Mesothelial cell of epicardium (in vitro differentiated cells): ENCODE measurements at places on chromosomes 3 and 15.

GRCh38 chr3:36482880-36483279, 102.6 kb downstream of the STAC start:
- H3K4me3 ChIP-seq, result no peak overlapping the region
- H3K27ac ChIP-seq, result no peak overlapping the region
- no peaks in the 10 kb centered on the region for H3K4me1 ChIP-seq
- no peak for DNase-seq
- peaks cover 2% of the 10 kb centered on the region for H3K27me3 ChIP-seq
- peaks cover 2% of the 10 kb centered on the region for H3K36me3 ChIP-seq

DNA sequence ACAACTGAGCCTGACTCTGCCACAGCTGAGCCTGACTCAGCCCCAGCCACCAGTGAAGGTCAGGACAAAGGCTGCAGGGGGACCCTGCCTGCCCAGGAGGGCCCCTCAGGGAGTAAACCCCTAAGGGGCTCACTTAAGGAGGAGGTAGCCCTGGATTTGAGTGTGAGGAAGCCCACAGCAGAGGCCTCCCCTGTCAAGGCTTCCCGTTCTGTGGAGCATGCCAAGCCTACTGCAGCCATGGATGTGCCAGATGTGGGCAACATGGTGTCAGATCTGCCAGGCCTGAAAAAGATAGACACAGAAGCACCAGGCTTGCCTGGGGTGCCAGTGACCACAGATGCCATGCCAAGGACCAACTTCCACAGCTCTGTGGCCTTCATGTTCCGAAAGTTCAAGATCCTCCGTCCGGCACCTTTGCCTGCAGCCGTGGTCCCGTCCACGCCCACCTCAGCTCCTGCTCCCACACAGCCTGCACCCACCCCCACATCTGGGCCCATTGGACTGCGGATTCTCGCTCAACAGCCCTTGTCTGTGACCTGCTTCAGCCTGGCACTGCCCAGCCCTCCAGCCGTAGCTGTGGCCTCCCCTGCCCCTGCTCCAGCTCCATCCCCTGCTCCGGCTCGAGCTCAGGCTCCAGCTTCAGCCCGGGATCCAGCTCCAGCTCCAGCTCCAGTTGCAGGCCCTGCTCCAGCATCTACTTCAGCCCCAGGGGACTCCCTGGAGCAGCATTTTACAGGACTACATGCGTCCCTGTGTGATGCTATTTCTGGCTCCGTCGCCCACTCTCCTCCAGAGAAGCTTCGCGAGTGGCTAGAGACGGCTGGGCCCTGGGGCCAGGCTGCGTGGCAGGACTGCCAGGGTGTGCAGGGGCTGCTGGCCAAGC, 6.2 kb downstream of the C15orf39 start:
- no peak overlapping the region for H3K4me3 ChIP-seq
- H3K36me3 ChIP-seq, result peaks cover 4% of the 10 kb centered on the region
- DNase-seq, result no peak
- peaks cover 31% of the 10 kb centered on the region for H3K4me1 ChIP-seq
- no peaks in the 10 kb centered on the region for H3K27me3 ChIP-seq

DNA sequence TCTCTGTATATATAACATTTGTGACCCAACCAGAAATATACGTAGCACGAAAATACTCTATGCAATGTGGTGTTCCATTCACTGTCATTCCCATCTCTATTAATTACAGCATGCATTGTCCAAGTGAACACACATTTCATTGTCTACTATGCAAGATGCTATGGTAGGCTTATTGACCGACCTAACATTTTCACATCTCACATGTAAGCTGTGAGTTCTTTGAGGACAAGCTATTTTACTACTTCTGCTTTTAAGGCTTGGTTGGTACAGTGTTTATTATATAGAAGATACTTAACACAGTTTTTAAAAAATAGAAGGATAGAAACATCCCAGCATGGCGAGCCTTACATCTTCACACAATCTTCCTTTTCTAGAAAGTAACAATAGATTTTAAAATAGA, 164.4 kb downstream of the KLHL25 start:
- H3K27ac ChIP-seq, result no peak overlapping the region
- H3K4me1 ChIP-seq, result peaks cover 15% of the 10 kb centered on the region
- peaks cover 3% of the 10 kb centered on the region for H3K36me3 ChIP-seq
- DNase-seq, result no peak
- no peak overlapping the region for H3K4me3 ChIP-seq

- H3K4me1 ChIP-seq, result no peaks in the 10 kb centered on the region
- peaks cover 94% of the 10 kb centered on the region for H3K27me3 ChIP-seq
- no peak for DNase-seq
- no peaks in the 10 kb centered on the region for H3K36me3 ChIP-seq
- H3K27ac ChIP-seq, result no peak overlapping the region
These were observed 14.6 kb upstream of the FGD5 start for GRCh38 chr3:14803981-14804834.

DNA sequence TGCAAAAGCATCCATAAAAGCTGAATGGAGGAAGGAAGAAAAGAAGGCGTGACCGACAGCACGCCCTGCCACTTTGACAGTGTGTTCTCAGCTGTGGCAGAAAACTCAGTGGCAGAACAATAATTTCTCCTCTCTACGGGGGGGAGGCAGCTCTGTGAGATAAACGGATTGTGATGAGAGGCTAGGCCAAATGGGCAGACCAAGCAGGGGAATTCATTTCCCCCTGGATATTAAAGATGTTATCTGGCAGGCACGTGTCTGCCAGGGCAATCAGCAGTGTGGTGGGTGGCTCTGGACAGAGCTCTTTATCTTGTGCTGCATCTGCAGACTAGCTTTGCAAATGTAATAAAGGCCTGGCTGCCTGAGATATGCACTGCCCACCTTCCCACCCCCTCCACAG, 1.9 kb upstream of the RMDN3 start:
- no peak for DNase-seq
- H3K27me3 ChIP-seq, result no peaks in the 10 kb centered on the region
- peaks cover 24% of the 10 kb centered on the region for H3K4me1 ChIP-seq
- peak overlapping the region; percentile 55 for H3K27ac ChIP-seq
- peak overlapping the region; percentile 15 for H3K4me3 ChIP-seq

DNA sequence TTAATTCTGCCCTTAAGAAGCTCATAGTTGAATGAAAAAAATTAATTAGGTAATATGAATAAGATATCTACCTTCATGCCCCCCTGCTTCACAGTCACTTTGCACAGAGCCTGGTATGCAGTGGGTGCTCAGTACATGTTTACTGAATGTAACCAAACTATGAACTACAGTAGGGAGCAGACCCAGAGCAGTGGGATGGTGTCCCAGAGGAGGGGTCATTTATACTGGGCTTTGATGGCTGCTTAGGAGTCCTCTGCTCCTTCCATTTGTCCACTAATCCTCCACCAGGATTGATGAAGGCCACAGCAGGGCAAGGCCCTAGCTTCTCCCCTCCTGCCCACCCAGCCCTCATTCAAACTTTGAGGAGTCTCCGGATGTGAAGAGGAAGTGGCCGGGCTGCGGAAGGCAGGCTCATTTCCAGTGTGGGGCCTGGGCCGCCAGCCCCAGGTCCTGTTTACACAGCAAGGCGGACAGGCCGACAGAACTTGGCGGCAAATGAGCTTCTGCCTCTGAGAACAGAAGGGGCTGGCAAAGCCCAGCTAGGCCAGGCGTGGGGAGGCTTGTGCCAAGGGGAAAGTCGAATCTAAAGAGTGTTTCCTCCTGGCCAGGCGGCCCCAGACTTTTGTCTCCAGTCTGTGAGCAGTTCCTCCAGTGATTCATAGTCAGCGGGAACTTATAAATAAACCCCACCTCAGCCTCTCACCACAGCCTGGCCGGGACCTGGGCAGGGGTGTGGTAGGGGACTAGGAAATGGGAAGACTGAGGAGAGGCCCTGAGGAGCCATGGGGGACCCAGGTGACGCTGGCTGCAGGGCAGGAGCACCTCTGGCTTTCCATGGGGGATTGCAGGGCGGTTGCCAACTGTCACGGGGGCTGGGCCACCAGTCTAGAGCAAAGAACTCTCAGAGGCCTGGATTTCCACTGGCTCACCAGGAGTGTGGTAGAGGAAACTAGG, 51.6 kb upstream of the LCTL start:
- no peak overlapping the region for H3K4me3 ChIP-seq
- H3K4me1 ChIP-seq, result peaks cover 56% of the 10 kb centered on the region
- H3K27me3 ChIP-seq, result no peaks in the 10 kb centered on the region

DNA sequence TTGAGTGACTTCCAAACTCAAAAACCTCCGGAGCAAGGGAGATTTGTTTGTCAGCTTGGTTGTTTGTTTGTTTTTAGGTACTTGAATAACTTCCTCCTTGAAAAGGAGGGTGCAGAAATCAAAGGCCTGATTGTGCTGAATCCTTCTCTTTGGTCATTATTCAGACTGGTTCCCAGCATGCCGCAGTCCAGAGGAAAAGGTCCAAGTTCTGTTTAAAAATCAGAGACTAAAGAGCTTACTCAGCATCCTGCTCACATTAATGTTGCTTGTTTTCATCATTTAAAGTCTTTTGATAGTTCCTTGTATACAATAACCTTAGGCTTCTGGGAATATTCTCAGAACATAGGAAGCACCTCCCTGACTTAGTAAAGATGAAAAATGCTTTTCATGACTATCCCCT, 982 bp upstream of the SCG3 start:
- no peak overlapping the region for H3K4me3 ChIP-seq
- no peak overlapping the region for H3K27ac ChIP-seq
- H3K36me3 ChIP-seq, result no peaks in the 10 kb centered on the region
- H3K4me1 ChIP-seq, result peaks cover 7% of the 10 kb centered on the region
- no peak for DNase-seq

GRCh38 chr3:20041197-20041780, 1.0 kb downstream of the KAT2B start:
- peak; percentile 42 for DNase-seq
- H3K27me3 ChIP-seq, result peaks cover 3% of the 10 kb centered on the region
- H3K4me3 ChIP-seq, result peak overlapping the region; percentile 95
- H3K27ac ChIP-seq, result peak overlapping the region; percentile 95

GRCh38 chr3:183449391-183449790, 21.0 kb upstream of the MCF2L2 start:
- H3K27me3 ChIP-seq, result no peaks in the 10 kb centered on the region
- H3K27ac ChIP-seq, result peak overlapping the region; percentile 53
- no peak for DNase-seq
- peaks cover 14% of the 10 kb centered on the region for H3K36me3 ChIP-seq
